ENCODE measurements at places on chromosomes 2 and 18.

- DNase-seq: no peak
Measured at GRCh38 chr18:54316071-54316820, 41.4 kb downstream of the STARD6 start.

- DNase-seq: no peak
Measured at GRCh38 chr2:70687461-70687795, 80.6 kb downstream of the ADD2 start.

DNA sequence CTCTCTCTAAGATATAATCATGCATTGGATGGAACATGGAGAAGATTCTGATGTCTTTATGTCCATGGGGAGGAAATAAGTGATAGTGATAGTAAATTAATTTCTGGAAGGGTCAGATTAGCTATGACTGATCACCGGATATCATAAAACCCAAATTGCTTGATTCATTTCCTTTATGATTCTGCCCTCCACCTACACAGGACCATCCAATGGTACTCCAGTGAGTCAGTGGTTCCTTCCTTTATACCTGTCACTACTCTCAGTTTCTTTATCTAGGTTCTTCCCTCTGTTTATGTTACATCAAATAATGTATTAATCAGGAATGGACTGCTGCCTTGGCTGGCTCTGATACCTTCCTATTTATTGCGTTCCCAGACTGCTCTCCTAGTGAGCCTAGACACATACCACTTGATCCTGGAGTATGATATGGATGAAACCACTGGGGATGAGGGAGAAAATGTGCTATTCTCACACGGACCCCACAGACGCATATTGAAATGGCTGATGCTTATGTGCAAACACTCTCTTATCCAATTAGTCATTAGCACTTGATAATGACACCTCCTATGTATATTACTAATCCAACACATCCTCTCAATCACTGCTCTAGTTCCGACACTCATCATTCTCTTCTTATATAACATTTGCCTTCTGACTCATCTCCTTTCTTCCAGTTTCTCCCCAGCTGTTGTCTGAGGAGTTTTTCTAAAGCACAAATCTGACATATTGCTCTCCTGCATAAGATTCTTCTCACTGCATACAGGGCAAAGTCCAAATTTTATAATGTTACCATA lies 315.6 kb downstream of the INSIG2 start:
- no peak for DNase-seq

DNA sequence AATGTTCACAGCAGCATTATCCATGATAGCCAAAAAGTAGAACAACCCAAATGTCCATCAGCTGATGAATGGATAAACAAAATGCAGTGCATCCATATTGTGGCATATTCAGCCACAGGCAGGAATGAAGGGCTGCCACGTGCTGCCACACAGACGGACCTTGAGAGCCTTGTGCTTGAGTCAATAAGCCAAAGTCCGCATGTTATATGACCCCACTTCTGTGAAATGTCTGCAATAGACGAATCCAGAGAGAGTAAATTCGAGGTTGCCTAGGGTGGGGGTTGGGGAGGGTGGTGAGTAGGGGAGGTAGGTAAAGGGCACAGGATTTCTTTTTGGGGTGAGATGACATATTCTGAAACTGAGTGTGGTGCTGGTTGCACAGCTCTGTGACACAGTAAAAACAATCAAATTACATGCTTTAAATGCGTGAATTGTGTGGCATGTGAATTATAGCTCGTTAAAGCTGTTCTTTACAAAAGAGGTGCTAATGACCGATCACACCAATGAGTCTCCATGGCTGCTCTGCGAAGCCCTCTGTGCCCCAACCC lies 38.9 kb upstream of the LDLRAD4 start:
- DNase-seq: no peak

- no peak for DNase-seq
Measured at GRCh38 chr2:132692816-132693215, 22.8 kb upstream of the LYPD1 start.

GRCh38 chr2:58906081-58906645 lies 665.0 kb upstream of the FANCL start:
- no peak for DNase-seq

DNA sequence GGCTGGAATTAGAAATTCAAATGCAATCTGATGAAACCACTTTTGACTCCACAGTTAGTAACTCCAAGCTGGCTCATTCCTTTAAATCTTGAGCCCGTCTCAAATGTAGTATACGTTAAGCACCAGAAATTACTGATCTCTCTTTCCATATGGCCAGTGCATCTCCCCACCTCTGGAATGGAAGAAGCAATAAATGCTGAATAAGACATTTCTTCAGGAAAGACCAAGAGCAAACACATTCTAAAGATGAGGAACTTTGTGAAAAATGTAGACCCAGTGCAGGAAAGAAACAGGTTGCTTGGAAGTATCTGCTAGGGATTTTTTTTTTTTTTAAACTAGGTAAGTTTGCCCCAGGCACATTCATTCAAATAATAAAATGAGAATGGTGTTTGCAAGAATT lies 143.1 kb upstream of the FBXO11 start:
- no peak for DNase-seq

DNA sequence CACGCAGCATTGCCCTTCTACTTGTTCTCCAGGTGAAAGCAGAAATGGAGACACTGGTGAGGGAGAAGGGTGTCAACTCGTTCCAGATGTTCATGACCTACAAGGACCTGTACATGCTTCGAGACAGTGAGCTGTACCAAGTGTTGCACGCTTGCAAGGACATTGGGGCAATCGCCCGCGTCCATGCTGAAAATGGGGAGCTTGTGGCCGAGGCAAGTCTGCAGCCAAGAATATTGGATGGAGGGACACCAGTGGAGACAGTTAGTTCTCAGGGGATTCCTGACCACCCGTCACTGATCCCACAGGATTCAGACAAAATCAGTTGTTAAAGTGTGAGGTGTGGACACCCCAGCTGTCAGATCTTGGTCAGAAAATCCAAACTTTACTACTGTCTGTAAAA lies 43.2 kb upstream of the MAPRE3 start:
- DNase-seq: no peak

GRCh38 chr2:1990724-1991123 lies 246.4 kb upstream of the PXDN start:
- DNase-seq: no peak

DNA sequence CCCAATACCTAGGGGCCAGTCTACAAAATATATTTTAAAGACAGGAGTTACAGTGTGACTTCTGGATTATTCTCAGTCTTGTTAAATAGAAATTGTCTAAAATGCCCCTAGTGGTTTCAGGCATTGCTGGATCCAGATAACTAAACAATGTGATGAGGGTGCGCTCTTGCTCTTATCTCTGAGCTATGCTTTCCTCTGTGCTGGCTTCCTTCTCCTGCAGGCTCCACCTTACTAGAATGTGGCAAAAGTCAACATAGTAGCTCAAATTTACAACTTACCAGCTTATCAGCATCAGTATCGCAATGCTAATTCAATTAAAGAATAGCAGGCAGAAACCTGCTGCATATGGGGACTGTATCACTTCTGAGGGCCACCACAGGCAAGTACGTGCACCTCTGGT lies 61.3 kb upstream of the RNU4ATAC start:
- no peak for DNase-seq

DNA sequence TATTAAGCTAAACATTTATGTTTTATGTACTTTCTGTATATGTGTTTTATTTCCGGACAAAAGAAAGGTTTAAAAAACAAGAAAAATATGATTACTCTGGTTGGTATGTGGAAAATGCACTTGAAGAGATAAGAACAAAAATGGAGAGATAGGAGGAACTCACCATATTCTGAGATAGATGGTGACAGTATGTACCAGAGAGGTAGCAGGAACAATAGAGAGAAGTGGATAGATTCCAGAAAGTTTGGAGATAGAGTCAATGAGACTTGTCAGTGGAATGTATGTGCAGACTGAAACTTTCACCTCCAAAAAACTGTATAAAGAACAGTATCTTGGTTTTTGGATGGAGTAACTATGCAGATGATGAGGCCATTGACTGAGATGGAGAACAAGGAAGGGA lies 105.6 kb upstream of the FSHR start:
- no peak for DNase-seq

GRCh38 chr2:121363632-121364420 lies 78.8 kb upstream of the TFCP2L1 start:
- no peak for DNase-seq

GRCh38 chr2:122205641-122206040 lies 450.2 kb downstream of the TSN start:
- DNase-seq: no peak

DNA sequence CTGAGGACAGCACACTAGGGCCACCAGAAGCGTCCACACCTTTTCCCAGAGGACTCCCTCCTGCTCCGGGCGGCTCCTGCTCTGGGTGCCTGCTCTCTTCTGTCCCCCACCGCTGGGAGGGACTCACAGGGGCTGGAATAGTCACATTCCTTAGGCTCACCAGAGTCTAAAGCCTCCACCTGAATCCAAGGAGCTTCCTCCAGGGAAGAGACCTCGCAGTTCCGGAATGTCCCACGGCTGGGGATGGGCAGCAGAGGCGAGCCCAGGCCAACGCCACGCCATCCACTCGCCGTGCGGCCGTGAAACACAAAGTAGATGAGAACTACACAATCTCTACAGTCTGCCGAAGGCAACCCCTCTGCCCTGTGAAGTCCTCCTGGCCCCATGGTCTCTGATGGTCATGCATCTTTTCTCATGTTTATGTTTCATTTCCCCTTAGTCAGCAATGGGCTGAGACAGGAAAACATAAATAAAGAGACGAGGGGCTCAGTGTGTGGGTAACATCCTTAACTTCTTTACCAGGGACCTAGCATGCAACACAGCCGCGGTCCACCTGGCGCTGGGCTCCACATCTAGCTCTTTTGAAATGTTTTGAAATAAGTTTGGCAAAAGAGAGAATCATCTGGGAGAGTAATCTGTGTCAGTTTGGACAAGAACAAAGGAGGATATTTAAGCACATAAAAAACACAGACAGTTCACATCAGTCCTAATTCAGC lies 98.4 kb downstream of the PXDN start:
- no peak for DNase-seq

DNA sequence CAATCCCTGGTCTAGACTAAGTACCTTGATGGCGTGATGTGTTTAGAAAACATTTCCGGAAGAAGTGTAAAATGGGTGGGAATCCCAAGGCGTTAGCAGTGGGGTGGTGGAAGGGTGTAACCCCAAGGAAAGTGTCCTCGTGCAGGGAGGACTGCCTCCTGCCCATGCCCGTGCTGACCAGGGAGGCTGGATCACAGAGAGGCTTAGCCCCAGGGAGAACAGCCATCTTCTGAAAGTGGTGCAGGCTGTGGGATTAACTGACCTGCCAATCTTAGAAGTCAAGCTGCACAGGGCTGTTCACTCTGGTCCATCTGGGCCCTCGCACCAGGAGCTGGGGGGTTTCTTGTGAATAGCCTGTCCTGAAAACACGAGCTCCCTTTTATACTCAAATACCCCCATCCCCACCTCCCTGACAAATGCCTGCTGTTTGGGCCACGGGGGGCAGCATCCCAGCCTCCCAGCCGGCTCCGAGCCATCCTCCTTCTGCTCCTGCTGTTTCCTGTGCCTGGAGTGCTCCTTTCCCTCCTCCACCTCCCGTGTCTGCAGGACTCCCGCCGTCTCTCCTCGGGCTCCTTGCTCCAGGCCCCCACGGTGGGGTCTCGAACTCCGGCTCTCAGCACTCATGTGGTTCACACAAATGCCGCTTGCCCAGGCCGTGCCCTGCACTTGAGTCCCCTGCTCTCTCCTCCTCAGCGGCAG lies 52.1 kb upstream of the PXDN start:
- DNase-seq: no peak

GRCh38 chr2:110905217-110905616 lies 172.8 kb downstream of the ACOXL start:
- DNase-seq: no peak

GRCh38 chr2:224876522-224876921 lies 160.4 kb upstream of the CCDC195 start:
- no peak for DNase-seq

GRCh38 chr18:78794071-78794430 lies 185.6 kb upstream of the SALL3 start:
- DNase-seq: no peak

DNA sequence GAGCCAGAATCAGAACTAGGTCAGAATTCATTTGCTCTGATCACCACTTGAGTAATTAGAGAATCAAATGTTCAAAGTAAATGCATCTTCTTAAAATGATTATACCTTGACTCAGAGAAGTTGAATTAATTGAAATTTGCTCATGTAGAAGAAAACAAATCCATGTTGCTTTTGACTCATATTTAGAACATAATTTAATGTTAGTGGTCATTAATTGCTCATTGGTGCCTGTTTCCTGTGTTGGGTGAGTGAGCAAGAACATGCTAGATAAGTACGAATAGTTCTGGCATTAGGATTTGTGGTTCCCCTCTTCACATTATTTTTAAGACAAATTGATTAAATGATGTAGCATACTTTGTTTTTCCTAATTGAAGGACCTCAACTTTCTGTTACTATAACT lies 19.0 kb downstream of the ACVR2A start:
- DNase-seq: no peak

GRCh38 chr2:237482485-237482884 lies 4.6 kb upstream of the MLPH start:
- DNase-seq: no peak

- DNase-seq: no peak
Measured at GRCh38 chr2:112256654-112257053, 1.8 kb upstream of the ZC3H8 start.

- no peak for DNase-seq
Measured at GRCh38 chr18:48781163-48781987, 169.4 kb downstream of the SMAD7 start.

DNA sequence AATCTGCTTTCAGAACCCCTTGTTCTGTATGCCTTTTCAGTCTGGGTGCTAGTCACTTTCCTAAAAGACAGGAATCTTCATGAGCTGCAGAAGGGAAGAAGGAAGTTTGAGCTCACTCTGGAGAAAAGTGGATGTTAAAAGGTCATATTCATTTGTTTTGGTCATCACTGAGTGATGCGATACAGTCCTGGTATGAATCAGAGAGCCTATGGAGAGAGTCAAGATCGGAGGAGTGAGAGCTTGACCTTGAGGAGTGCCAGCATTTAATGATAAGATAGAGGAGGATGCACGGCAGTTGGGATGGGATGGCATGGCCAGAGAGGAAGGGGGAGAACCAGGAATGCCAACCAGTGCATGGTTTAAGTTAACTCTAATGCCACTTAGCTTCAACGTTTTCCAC lies 19.6 kb downstream of the USP39 start:
- no peak for DNase-seq

- no peak for DNase-seq
Measured at GRCh38 chr18:57997820-57998219, 46.2 kb upstream of the NEDD4L start.

DNA sequence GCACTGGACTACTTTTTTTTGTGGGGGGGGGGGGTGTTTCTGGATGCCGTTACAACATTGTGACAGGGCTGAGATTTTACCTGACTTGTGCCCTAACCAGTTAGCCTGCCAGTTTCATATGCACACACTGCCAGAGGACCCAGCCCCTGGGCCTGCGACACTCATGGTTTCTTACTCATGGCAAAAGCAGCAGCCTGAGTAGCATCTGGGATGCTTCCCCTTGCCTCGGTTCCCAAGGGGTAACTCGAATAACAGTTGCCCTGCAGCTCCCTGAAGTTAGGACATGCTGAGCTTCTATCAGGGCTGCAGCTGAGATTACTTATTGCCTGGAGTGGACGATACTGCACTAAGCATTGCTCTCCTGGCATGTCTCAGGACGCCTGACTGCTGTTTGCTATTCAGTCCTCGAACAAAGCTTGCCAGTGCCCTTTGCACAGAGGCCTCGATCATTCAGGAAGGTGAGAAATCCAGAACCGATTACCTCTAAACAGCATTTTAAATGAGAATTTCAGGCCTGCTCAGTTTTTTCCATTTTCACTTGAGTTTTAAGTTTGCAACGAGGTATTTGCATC lies 47.9 kb downstream of the TRPM8 start:
- DNase-seq: no peak

- no peak for DNase-seq
Measured at GRCh38 chr18:4455113-4455811, at the start of gene DLGAP1. TSS of gene DLGAP1 (minus strand) at chr18:4455307.
